T-helper 17 cell (primary cell): ENCODE measurements at places on chromosomes 1 and 21.

DNA sequence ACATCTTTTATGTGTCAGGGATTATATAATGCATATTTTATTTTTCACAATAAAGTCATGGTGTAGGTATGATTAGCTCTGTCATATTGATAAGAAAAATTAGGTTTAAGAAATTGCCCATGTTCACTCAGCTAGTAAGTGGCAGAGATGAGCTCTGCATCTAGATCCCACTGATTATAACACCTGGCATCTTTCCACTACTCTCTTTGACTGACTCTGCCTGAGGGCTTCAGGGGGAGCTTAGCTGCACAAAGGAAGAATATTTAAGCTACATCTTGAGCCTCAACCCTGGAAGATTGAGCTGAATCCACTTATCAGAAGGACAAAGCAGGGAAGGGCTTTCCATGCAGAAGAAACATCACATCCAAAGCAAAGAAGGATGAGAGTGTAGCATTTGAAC, 190.4 kb downstream of the MIS18A start:
- DNase-seq: no peak

DNA sequence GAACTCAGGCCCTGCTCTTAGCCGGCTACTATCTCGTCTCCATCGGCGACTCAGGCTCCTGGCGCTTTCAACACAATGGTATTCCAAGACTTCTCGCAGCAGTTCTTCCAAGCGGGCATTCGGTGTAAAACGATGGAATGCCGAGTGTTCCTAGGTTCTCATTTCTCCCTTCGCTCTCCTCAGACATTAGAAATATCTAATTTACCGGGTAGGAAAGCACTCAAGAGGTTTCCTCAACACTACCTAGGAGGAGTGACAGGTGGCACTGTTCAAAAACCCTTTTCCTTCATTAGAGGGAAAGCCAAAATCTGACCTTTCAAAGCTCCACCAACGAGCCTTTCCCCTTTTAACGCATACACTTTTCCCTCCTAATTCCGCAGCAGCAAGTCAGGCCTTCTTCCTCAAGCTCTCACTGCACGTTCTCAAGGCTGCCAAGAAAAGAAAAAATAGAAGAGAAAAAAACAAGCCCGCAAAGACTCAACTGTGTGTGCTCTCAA, 601 bp downstream of the UBE2G2 start:
- DNase-seq: no peak

DNA sequence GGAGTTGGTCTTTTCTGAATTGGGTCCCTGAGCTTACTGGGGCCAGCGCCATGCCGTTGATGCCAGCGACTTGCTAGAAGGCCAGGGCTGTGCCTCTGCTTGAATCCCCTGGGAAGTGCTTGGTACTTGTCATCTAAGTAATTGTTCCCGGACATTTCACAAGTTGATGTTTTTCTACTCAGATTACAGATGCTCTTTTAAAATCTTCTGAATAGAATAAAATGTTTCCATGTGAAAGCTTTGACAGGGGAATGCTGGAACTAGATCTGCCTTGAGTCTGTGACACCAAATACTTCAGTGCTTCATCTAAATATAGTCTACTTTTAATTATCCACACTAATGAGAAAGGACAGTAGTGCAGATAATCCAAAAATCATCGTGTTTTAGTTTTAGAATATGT, 38.3 kb downstream of the PTGFRN start:
- DNase-seq: no peak

GRCh38 chr1:12014141-12014991, 4.9 kb upstream of the MIIP start:
- DNase-seq: no peak

DNA sequence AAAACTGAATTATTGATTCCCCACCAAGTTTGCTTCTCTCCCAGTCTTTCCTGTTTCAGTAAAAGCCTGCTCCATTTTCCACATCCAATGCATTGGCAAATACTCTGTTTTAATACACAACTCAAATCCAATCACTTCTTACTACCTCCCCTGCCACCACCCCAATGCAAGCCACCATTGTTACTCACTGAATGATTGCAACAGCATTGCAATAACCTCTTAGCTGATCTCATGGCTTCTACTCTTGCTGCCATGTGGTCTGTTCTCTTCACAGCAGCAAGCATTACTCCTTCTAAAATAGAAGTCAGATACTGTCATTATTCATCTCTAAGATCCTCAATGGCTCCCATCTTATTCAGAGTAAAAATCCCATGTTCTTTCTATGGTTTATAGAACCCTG, 123.4 kb downstream of the ATP6V1G3 start:
- no peak for DNase-seq

- DNase-seq: no peak
Measured at GRCh38 chr1:182392050-182393028, 749 bp upstream of the GLUL start.

DNA sequence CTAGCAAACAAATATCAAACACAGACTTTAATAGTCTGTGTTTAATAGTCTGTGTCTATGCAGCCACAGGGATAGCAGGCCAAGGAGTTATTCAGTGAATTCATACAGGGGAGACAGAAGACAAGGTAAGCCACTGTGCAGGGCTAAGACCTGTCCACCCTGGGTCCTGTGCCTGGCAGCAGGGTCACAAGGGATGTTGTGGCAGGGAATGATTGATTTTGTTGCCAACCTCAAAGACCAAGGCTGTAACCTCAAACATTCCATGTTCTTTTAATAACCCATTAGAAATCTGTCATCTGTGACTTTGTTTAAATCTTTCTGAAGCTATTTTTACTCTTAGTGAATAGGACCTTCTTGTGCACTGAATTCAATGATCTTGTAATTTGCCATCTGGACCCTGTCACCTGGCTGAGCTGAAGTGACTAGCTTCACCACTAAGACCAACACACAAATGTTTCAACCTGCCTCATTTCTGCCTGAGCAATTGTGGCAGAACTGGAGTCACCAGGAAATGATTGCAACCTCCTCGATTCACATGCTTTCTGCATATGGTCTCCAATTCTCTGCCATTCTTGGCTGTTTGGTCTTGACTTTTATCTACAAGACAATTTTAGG, 154.2 kb downstream of the ASTN1 start:
- no peak for DNase-seq

- DNase-seq: no peak
Measured at GRCh38 chr1:115771094-115771846, 2.8 kb upstream of the CASQ2 start.

DNA sequence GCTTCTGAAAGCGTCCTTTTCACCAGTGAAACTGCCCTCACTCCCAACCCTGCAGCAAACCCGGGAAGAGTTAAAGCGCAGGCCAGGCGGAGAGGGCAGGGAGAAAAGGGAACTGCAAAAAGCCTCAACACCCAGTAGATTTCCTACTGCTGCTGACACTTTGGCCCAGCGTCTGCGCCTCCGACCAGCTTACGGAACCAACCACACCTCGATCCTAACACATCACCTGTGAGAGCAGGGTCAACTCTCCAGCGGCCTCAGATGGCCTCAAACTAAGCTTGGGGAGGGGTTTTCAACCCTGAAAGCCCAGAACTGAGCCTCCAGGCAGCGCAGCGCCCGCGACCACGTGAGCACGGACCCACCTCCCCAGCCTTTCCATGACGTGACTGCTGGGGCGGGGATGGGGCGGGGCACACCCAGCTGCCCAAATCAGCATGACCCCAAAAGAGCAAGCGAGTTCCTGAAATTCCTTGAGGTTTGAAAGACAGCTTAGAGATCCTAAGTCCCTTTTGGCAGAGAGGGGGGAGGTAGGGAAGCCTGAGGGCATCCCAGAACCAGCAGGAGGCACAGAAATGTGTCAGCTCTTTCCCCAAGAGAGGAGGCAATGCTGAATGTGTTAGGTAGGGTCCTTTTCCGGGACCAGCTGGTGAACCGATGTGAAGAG, 59.1 kb downstream of the ITPKB start:
- DNase-seq: peak; percentile 48

GRCh38 chr21:33063907-33064622, 5.9 kb upstream of the OLIG1 start:
- DNase-seq: no peak

GRCh38 chr1:245686006-245686405, 531.2 kb downstream of the KIF26B start:
- no peak for DNase-seq

- DNase-seq: no peak
Measured at GRCh38 chr1:166972193-166972592, 3.1 kb downstream of the ILDR2 start.

- no peak for DNase-seq
Measured at GRCh38 chr1:244012202-244012601, 38.9 kb upstream of the ZBTB18 start.

DNA sequence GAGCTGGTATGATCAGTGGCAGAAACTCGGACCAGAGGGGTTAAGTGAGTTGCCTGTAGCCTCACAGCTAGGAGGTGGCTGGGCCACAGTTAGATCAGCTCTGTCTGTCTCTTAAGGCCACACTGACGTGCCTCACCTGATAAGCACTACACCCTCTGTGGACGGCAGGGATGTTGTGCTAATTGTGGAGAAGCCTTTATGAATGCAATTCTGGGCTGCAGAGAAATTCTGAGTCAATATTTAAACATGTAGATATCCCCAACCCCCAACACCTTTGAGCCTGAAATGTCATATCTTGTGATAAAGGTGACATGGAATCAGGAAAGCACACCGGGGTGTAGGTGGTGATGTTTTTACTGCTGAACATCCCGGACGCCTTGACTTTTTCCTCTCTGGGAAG, 88.3 kb downstream of the KCNJ6 start:
- DNase-seq: no peak

- no peak for DNase-seq
Measured at GRCh38 chr1:179318491-179318890, 24.9 kb downstream of the SOAT1 start.

- DNase-seq: no peak
Measured at GRCh38 chr1:99304725-99305282, 40.5 kb downstream of the PLPPR4 start.

DNA sequence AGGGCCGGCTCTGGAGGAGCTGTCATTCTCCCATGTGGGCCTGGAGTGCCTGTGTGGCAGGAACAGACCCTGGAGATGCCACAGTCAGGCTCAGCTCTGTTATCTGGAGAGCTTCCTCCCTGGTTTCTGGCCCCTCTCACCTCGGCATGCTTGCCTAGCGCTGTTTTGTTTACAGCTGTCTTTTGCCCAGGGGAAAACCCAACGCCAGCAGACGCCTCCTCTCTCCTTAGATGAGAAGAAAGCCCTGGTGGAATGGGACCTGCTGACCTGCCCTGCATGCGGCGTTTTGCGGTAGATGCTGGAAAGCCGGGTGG, 104.9 kb downstream of the CRYAA start:
- DNase-seq: no peak

DNA sequence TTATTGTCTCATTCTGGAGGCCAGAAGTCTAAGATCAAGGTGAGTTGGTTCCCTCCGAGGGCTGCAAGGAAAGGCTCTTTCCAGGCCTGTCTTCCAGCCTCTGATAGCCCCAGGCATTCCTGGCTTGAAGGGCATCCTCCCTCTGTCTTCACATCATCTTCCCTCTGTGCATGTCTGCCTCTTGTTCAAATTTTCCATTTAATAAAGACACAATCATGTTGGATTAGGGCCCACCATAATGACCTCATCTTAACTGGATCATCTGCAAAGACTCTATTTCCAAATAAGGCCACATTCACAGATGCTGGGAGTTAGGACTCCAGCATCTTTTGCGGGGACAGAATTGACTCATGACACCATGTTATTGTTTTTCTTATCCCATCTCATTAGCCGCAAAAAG, 24.5 kb downstream of the HUNK start:
- no peak for DNase-seq

- no peak for DNase-seq
Measured at GRCh38 chr1:42740851-42741580, 980 bp upstream of the CLDN19 start.

GRCh38 chr21:44058652-44058964, 46.5 kb downstream of the TRAPPC10 start:
- no peak for DNase-seq

DNA sequence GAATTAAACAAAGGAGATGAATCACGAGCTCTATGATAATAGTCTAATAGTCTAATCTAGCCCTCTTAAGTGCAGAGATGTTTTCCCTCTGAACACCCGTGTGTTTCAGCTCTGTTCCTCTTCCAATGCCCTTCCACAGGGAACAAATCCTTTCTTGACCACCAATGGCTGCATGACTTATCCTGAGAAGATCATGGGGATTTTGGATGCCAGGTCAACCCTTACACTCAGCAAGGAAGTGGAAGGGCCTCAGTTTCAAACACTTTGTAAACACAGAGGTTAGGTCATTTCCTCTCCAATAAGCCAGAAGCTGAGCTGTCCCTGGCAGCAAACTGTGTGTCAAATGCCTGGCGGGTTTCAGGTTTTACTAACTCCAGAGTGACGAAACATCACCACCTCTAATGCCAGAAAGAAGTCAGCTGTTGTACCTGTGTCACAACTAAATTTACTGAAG, 200.0 kb downstream of the GABPA start:
- no peak for DNase-seq

GRCh38 chr1:150234566-150235293, 1.2 kb downstream of the ANP32E start:
- DNase-seq: peak; percentile 84

DNA sequence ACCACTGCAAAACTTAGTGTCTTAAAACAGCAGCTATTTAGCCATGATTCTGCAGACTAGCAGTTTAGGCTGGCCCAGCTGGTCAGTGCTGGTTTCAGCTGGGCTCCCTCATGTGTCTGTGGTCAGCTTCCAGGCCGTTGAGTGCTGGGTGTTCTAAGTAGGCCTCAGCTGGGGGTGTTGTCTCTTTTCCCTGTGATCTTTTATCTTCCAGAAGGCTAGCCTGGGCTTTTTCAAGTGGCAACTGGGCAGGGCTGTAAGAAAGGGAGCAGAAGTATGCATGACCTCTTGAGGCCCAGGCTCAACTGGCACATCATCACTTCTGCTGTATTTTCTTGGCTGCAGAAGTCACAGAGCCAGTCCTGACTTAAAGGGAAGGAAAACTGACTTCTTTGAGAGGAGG, 136.1 kb downstream of the KIF26B start:
- no peak for DNase-seq

DNA sequence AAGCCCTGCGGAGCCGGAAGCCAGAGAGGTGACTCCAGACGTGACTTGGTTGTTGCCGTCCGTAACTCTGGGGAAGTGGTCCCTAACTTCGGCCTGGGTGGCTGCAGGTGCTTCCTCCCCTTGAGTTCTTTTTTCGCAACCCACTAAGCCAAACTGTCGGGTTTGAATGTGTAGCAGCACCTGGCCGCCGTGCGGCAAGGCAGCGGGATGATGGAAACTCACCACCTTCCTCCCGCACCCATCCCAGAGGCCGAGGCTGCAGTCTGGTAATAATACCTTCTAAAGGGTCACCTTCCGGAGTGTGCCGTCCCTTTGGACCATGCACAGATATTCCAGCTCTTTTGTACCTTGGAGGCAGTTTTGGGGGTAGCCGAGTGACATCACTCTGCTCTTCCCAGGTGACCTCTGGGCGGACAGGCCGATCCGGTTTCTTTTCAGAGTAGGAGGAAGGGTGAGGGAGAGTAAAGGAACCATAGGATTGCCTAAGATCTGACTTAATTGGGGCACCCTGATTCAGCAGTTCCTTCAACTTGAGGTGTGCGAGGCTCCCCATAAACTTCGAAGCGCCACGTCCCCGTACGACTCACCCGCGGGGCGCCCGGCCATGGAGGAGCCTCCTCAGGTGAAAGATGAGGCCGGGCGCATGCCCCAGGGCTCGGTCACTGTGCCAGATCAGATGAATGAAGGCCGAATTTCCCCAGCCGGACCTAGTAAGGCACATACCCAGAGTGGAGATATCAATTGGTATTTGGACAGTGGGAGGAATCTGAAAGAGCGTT, 1.0 kb downstream of the KCNK1 start:
- no peak for DNase-seq
